ENCODE measurements at places on chromosomes 7 and 10. TPM values are rescaled to one million over a fixed set of nuclear protein-coding genes. Genes with fewer than 3 reads are reported as not detected.

DNA sequence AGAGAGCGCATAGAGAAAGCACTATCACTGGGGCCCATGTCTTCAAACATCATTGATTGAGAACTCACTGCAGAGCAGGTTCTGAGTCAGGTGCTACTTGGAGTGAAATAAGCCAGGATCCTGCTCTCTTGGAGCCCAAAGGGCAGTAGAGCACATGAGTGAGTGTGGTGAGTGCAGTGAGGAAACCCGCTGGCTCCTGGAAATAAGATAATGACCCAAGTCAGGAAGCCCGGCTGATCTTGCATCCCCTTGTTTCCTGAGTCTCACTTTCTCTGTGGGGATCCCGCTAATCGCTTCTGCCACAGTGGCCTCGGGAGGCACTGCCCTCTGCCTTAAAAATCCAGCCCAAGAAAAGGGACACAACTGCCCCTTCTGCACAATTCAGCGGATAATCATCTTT lies 7.1 kb upstream of the FAM107B start:
- H3K27me3 ChIP-seq = no peaks in the 10 kb centered on the region
- peaks cover 10% of the 10 kb centered on the region for H3K4me1 ChIP-seq
- no peak overlapping the region for H3K4me3 ChIP-seq
- peaks cover 2% of the 10 kb centered on the region for H3K36me3 ChIP-seq

DNA sequence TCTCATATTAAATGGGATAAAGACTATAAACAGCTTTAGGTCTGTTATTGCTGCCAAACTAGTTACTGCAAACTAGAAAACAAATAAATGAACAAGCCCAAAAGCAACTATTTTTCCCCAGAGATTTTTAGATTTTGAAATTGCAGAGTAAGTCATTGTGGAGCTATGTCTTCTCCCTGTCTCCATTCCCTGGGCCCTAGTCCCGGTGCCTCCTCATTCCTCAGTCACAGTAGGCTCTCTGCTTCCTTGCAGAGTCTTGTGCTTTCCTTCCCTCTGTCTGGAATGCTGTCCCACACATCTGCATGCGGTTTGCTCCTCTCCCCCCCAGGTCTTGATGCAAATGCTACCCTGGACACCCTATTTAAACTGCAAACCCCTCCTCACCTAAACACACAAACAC lies 4.0 kb downstream of the PNLIPRP3 start:
- H3K4me1 ChIP-seq = no peaks in the 10 kb centered on the region
- no peaks in the 10 kb centered on the region for H3K36me3 ChIP-seq

DNA sequence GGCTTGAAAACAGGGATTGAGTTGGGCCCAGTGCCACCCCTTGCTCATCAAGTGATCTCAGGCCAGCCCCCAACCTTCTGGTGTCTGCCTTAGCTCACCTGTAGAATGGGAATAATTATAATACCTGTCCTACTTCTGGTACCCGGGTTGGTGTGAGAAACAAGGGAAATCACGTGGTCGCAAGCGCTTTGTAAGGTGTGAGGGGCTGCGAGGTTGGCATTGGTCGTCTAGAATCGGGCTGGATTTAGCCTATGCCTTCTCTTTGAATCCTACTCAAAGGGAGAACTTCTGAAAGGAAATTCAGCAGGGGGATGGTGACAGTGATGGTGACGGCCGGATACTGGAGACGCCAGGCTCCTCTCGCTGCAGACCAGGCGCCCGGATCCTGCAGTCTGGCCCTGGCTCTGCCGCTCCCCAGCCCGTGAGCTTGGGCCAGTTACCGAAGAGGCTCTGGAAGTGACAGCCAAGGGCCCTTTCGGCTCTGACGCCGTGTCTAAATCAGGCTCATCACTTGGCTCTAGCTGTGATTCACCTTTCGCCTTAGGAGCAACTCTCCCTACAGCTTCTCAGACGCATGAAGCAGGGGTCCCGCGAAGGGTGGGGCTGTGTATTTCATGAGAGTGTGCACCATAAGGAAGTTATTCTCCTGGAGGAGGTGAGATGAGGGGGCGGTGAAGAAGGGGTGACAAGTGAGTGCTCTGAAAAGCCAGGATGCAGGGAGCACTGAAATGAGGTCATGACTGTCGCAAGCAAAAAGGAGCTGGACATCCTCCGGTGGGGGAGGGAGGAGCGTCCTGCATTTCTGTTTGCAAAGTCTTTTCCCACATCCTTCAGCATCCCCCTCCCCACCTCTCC lies 4.0 kb upstream of the CREB5 start:
- H3K27me3 ChIP-seq = peaks cover 94% of the 10 kb centered on the region
- peak overlapping the region; percentile 5 for H3K4me3 ChIP-seq
- peaks cover 5% of the 10 kb centered on the region for H3K36me3 ChIP-seq
- no peak for DNase-seq

GRCh38 chr10:120979435-120980278 lies 128.5 kb downstream of the WDR11 start:
- H3K27ac ChIP-seq = no peak overlapping the region
- peak; percentile 25 for DNase-seq
- H3K4me3 ChIP-seq = peak overlapping the region; percentile 60
- peaks cover 51% of the 10 kb centered on the region for H3K27me3 ChIP-seq
- H3K4me1 ChIP-seq = no peaks in the 10 kb centered on the region

GRCh38 chr10:43939939-43940820 lies 291.5 kb upstream of the ZNF32 start:
- no peak overlapping the region for H3K4me3 ChIP-seq
- H3K36me3 ChIP-seq = no peaks in the 10 kb centered on the region
- H3K27me3 ChIP-seq = peaks cover 4% of the 10 kb centered on the region
- H3K27ac ChIP-seq = no peak overlapping the region
- H3K4me1 ChIP-seq = peaks cover 31% of the 10 kb centered on the region

GRCh38 chr10:60441515-60441914 lies 51.8 kb upstream of the ANK3 start:
- no peaks in the 10 kb centered on the region for H3K36me3 ChIP-seq
- H3K27me3 ChIP-seq = no peaks in the 10 kb centered on the region
- H3K4me3 ChIP-seq = no peak overlapping the region
- H3K4me1 ChIP-seq = peaks cover under 1% of the 10 kb centered on the region

GRCh38 chr7:97405835-97406234 lies 288.3 kb downstream of the SDHAF3 start:
- no peaks in the 10 kb centered on the region for H3K4me1 ChIP-seq
- no peaks in the 10 kb centered on the region for H3K36me3 ChIP-seq
- no peak overlapping the region for H3K27ac ChIP-seq
- no peak for DNase-seq

DNA sequence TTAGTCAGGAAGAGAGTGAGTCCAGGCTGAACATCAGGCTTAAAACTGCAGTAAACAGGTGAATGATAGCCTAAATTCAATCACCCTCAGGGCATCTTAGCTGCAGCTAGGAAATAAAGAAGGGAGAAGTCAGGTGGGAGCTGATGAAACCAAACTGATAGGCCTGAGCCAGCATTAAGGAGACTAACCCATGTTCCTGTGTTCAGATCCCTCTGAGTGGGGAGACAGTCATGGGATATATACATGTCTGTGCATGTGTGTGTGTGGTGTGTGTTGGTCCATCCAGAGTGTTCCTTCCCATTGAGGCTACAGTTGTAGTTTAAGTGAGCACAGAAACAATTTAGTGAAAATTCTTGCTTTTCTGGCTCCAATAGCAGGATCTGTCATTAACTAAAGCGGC lies 480.9 kb downstream of the PHTF2 start:
- DNase-seq = no peak
- no peaks in the 10 kb centered on the region for H3K36me3 ChIP-seq
- no peaks in the 10 kb centered on the region for H3K4me1 ChIP-seq
- H3K27me3 ChIP-seq = no peaks in the 10 kb centered on the region
- no peak overlapping the region for H3K27ac ChIP-seq
- no peak overlapping the region for H3K4me3 ChIP-seq

DNA sequence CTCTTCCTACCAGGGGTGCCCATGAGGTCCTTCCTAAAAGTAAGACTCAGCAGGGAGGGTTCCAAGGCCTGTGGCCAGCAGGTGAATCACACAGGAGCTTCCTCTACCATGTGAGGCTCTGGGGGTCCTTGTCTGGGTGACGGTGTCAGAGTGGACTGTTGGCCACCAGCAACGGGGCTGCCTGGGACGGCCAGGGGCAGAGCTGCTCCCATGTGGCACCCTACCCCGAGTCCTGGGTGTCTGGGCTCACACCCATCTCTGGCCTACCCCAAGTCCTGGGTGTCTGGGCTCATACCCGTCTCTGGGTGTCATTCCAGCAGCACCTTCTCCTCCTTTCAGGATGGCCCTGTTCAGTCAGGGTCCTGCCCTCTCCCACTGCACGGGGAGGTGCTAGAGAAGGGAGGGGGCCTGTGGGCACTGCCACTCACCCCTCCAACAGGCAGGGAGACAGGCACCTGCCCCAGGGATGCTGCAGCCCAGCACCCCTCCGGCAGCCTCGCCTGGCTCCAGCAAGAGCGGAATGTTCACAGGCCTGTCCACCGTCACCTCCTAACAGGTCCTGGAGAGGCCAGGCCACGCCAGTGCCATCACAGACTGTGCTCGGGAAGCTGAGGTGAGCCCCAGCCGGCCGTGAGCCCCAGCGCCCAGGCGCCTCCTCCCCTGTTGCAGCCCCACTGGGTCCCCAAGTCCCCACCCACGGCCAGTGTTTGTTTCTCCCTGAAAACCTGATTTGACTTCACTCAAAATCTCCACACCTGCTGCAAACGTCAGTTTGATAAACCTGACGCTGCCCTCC lies 143.7 kb downstream of the PTPRN2 start:
- no peak overlapping the region for H3K27ac ChIP-seq
- peaks cover 1% of the 10 kb centered on the region for H3K36me3 ChIP-seq
- no peak for DNase-seq

GRCh38 chr10:16942381-16943078 lies 125.3 kb upstream of the RSU1 start:
- H3K36me3 ChIP-seq = no peaks in the 10 kb centered on the region
- H3K4me3 ChIP-seq = no peak overlapping the region
- H3K27me3 ChIP-seq = no peaks in the 10 kb centered on the region
- no peak for DNase-seq

- no peaks in the 10 kb centered on the region for H3K4me1 ChIP-seq
- no peak overlapping the region for H3K4me3 ChIP-seq
- DNase-seq = no peak
- H3K27me3 ChIP-seq = peaks cover 6% of the 10 kb centered on the region
- no peaks in the 10 kb centered on the region for H3K36me3 ChIP-seq
- H3K27ac ChIP-seq = no peak overlapping the region
Observed at GRCh38 chr10:89055159-89055558, 64.6 kb downstream of the FAS start.

GRCh38 chr7:74665296-74665938 lies 7.9 kb downstream of the GTF2I start:
- peak overlapping the region; percentile 38 for H3K27ac ChIP-seq
- no peak for DNase-seq
- no peak overlapping the region for H3K4me3 ChIP-seq
- H3K36me3 ChIP-seq = peaks cover 2% of the 10 kb centered on the region
- no peaks in the 10 kb centered on the region for H3K27me3 ChIP-seq

NCF1 gene
- total RNA-seq = 1.8 TPM

CYP2W1 gene
- not detected for total RNA-seq

SCRN1 gene
- total RNA-seq = 14.0 TPM
